ENCODE measurements at places on chromosomes 7 and 10.

DNA sequence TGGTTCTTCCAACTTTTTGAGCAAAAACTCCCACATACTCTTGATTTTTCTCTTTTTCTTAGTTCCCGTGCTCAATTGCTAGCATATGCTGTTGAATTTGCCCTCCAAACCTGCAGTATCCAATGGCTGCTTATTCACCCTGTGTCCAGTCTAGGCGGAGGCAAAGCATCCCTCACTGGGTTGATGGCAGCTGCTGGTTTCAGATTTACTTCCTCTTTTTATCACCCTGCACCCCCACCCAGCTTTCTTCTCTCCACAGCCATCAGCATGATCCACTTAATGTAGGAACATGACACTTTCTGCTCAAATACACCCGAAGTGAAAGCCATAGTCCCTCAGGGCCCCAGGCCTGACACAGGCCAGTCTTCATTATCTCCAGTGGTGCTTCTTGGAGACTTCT is 87.6 kb upstream of the ADARB2 start:
- H3K27me3 ChIP-seq, result no peaks in the 10 kb centered on the region
- DNase-seq, result no peak
- no peak overlapping the region for H3K27ac ChIP-seq
- no peaks in the 10 kb centered on the region for H3K36me3 ChIP-seq
- no peaks in the 10 kb centered on the region for H3K4me1 ChIP-seq

DNA sequence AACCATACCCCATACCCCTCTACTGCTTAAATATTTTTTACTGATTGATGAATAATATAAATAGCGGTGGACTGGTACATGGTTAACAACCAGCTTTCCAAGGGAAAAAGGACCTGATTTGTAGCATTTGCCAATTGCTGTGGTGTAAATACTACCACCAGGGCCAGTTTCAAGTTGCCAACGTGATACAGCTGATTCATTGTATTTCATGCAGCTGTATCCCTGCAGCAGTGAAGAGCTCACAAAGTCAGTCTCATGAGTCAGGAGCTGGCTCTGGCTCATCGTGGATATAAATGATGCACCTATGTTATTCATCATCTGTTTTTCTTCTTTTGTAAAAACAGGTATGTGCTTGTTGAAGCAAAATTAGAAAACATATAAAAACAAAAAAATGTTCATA is 15.2 kb downstream of the CALML5 start:
- H3K36me3 ChIP-seq, result no peaks in the 10 kb centered on the region
- H3K27me3 ChIP-seq, result no peaks in the 10 kb centered on the region
- H3K4me3 ChIP-seq, result no peak overlapping the region
- H3K27ac ChIP-seq, result no peak overlapping the region

DNA sequence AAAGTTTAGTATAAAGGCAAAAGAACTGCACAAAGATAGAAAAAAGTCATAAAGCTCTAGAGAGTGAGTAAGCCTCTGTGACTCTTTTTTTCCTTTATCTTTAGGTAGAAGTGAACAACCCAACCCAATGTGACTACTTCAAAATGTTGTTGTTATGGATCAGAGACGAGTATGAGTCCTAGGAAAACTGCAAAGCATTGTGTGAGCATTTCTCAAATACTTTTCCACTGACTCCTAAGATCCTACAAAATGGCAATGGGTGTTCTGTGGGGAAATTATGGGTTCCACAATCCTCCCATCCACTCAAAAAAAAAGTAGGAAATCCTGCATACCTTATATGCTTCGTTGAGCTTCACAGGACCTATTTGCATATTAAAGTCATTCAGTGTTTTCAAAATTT is 177.1 kb downstream of the DGKI start:
- no peak for DNase-seq
- no peaks in the 10 kb centered on the region for H3K36me3 ChIP-seq
- no peaks in the 10 kb centered on the region for H3K4me1 ChIP-seq
- H3K27me3 ChIP-seq, result no peaks in the 10 kb centered on the region
- H3K27ac ChIP-seq, result no peak overlapping the region
- no peak overlapping the region for H3K4me3 ChIP-seq

GRCh38 chr10:77164616-77165311 is 472.8 kb downstream of the KCNMA1 start:
- H3K27ac ChIP-seq, result peak overlapping the region; percentile 72
- DNase-seq, result no peak
- H3K36me3 ChIP-seq, result no peaks in the 10 kb centered on the region

All from ascending aorta (tissue), 2 donors.